AG04450 (cell line): ENCODE measurements at places on chromosomes 7 and 10.

GRCh38 chr10:95477175-95477520, 84.0 kb downstream of the SORBS1 start:
- no peak for DNase-seq

- DNase-seq, result no peak
Observed at GRCh38 chr7:105639667-105640493, 58.6 kb upstream of the EFCAB10 start.

GRCh38 chr10:27019827-27020226, 80.5 kb downstream of the ANKRD26 start:
- DNase-seq, result no peak

DNA sequence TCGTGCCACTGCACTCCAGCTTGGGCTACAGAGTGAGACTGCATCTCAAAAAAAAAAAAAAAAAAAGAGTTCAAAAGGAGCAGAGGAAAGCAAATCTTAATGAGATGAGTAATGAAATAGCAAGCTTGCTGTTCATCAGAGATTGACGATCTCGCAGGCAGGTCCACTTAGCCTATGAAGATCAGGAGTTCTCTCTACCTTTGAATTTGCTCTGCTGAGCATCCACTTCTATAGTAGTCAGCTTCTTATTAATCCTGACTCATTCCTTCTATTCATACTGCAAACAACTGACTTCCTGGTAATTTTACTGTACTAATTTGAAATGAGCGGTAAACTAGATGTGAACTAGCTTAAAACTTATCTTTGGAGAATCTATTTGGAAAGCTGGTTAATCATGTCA, 1014.6 kb downstream of the GATA3 start:
- no peak for DNase-seq

DNA sequence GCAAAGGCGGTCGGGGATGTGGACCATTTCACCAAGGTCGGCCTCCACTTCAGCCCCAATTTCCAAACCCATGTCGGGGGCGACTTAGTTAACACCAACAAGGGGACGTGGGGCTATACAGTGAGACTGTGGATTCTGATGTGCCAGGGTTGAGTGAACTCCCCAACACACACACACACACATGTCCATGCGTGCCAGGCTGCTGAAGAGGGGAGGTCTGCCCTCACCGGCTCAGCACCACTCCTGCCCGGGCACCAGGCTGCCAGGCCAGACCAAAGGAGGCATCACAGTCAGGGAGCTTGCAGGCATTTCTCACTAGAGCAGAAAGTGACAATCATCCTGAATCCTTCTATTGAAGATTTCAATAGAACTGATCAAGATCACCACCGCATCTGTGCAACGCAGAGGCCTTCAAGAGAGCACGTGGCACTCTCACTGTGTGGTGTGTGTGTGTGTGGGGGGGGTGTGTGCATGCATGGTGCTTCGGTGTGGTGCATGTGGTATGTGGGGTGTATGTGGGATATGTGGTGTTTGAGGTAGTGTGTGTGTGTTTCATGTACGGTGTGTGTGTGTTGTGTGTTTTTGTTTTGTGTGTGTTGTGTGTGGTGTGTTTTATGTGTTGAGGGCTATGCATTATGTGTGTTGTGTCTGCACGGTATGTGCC, 403.5 kb upstream of the RNF32 start:
- DNase-seq, result no peak

GRCh38 chr10:71502190-71502589, 105.5 kb downstream of the CDH23 start:
- no peak for DNase-seq

DNA sequence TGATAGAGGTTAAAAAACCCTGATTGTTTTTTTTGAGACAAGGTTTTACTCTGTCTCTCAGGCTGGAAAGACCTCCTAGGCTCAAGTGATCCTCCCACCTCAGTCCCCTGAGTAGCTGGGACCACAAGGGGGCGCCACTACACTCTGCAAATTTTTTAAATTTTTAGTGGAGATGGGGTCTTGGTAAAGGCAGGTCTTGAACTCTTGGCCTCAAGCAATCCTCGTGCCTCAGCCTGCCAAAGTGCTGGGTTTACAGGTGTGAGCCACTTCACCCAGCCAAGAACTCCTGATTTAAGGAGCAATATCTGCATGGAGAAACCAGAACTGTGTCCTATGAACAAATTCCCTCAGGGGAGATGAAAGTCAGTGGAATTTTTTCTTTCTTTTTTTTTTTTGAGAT, 7.3 kb upstream of the KLHDC10 start:
- DNase-seq, result no peak

GRCh38 chr7:28688174-28688573, 270.0 kb downstream of the TRIL start:
- no peak for DNase-seq

DNA sequence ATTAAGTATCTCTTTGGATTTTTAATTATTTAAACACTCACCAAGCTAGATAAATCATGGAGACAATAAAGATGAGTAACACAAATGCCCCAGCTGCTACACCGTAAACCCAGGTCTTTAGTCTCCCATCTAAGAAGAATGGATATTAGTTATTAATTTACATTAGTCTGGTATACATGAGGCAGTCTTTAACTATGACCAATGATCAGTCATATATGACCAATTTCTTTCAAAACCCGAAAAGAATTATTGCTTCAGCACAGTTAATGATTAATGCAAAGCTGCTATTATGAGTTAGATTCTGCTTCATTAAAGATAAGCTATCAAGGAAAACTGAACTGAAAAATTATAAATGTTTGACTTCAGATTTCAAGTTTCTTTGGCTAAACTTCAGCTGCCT, 402.9 kb downstream of the PHF14 start:
- no peak for DNase-seq

GRCh38 chr7:5780801-5781496, 514 bp downstream of the RNF216 start:
- DNase-seq, result no peak
